ENCODE measurements at places on chromosomes 5 and 9. TPM values are rescaled to one million over a fixed set of nuclear protein-coding genes. Genes with fewer than 3 reads are reported as not detected.

NIPAL4 gene
- 14.1 TPM for total RNA-seq

FOXD4 gene
- 0.34 TPM for total RNA-seq

SLC35D2 gene
- total RNA-seq, result 22.2 TPM

RGMB gene
- total RNA-seq, result 8.1 TPM

DNAJC21 gene
- total RNA-seq, result 37.7 TPM

UBLCP1 gene
- total RNA-seq, result 35.2 TPM

FOXI1 gene
- not detected for total RNA-seq

ST8SIA4 gene
- total RNA-seq, result 0.22 TPM

SVEP1 gene
- 2.1 TPM for total RNA-seq

ANKRD34B gene
- total RNA-seq, result 0.25 TPM

ASPN gene
- not detected for total RNA-seq

SPEF2 gene
- total RNA-seq, result 2.1 TPM

PPP2R2B gene
- 0.19 TPM for total RNA-seq

LRRC70 gene
- total RNA-seq, result not detected

ESM1 gene
- not detected for total RNA-seq

EGFLAM gene
- total RNA-seq, result 0.26 TPM

CSF1R gene
- 0.33 TPM for total RNA-seq

ADGRD2 gene
- not detected for total RNA-seq

C1QTNF2 gene
- not detected for total RNA-seq

C1QTNF3 gene
- 0.33 TPM for total RNA-seq

MYMK gene
- total RNA-seq, result not detected

SLC9A3 gene
- total RNA-seq, result 2.2 TPM

SLC6A3 gene
- total RNA-seq, result 0.37 TPM

CEL gene
- 0.88 TPM for total RNA-seq

ZNF622 gene
- 47.1 TPM for total RNA-seq

FOXD4L4 gene
- total RNA-seq, result 0.13 TPM

NR3C1 gene
- 34.5 TPM for total RNA-seq

LEAP2 gene
- total RNA-seq, result 1.0 TPM

MVB12B gene
- total RNA-seq, result 7.3 TPM

CD180 gene
- total RNA-seq, result not detected

TRAF1 gene
- total RNA-seq, result 4.2 TPM

GABRG2 gene
- total RNA-seq, result not detected

ANKRD20A1 gene
- total RNA-seq, result 1.8 TPM

C9orf153 gene
- total RNA-seq, result 0.14 TPM

ANKRD31 gene
- 0.06 TPM for total RNA-seq

RLN2 gene
- 0.21 TPM for total RNA-seq

C7 gene
- total RNA-seq, result not detected

Data from A549 treated with ZK216348 at 1 μM for 4 hours (cell line).